ENCODE measurements at places on chromosomes 12 and 14. TPM values are rescaled to one million over a fixed set of nuclear protein-coding genes. Genes with fewer than 3 reads are reported as not detected.
A peak's percentile ranks its signal among the peaks of the same experiment; 100 is the strongest.

The CABP1 gene
- total RNA-seq: 2.3 TPM

The CD27 gene
- 0.64 TPM for total RNA-seq

The ERBB3 gene
- 119 TPM for total RNA-seq

The INHBC gene
- not detected for total RNA-seq

The FOXN4 gene
- total RNA-seq: not detected

The LTBR gene
- total RNA-seq: 90.1 TPM

The GLIPR1L2 gene
- total RNA-seq: 2.3 TPM

The CSAD gene
- 74.1 TPM for total RNA-seq

The SYNDIG1L gene
- total RNA-seq: 0.33 TPM

DNA sequence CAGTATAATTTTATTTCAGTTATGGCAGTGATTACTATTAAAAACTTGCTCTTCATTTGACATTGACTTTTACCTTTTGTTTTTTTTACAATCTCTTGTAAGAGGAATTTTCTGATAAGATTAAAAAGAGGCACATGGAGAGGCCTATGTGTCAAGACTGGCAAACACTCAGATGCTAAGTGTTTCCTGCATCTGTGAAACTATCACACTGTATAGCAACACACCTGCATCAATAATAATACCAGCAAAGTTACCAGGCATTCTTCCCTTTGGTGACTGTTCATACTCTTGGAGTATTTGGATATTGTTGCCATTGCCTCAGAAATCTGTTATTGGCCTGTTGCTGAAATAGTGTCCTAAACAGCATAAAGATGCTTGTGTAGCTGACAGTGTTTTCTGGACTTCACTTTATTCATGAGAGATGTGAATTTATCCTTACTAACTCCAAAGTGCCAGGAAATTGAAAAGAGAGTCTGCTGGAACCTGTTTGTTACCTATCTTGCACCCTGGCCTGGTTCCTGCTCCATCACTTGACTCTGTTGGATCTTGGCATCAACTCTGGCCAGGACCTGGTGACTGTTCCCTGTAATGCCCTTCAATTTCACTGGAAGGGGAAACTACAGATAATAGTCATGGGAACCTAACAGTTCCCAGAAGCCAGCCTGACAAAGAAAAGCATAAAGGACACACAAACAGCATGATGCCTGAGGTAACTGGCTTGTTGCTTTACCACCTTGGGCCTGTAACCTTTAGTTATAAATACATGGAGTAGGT lies 19.8 kb downstream of the SLC16A7 start:
- DNase-seq: no peak

DNA sequence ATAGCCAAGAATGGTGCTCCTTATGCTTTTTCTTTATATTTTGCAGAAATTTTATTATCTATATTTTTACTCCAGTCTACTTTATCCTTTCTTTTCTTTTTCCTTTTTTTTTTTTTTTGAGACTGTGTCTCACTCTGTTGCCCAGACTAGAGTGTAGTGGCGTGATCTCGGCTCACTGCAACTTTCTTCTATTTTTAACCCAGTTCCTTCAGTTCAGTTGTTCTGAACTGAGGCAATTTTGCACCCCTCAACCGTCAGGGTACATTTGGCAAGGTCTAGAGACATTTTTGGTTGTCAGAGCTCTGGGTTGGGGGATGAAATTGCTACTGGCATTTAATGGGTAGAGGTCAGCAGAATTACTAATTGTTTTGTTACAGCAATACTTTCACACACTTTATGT lies 75.7 kb downstream of the DIP2B start:
- no peak for DNase-seq

- DNase-seq: peak; percentile 37
These were observed 25.9 kb upstream of the CRIP2 start for GRCh38 chr14:105448706-105449111.

DNA sequence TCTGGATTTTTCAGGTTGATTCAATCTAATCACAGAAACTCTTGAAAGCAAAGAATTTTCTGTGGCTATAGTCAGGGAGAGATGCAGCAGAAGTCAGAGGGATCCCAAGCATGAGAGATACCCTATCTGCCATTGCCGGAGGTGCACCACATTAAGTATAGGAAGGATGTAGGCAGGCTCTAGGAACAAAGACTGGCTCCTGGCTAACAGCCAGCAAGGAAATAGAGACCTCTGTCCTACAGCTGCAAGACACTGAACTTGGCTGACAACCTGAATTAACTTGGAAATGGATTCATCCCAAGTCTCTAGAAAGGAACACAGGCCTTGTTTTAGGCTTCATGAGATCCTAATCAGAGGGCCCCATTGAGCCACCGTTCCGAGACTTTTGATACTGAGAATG lies 364.9 kb upstream of the FLRT2 start:
- DNase-seq: no peak

GRCh38 chr12:44847888-44848702 lies 28.0 kb downstream of the NELL2 start:
- DNase-seq: no peak

DNA sequence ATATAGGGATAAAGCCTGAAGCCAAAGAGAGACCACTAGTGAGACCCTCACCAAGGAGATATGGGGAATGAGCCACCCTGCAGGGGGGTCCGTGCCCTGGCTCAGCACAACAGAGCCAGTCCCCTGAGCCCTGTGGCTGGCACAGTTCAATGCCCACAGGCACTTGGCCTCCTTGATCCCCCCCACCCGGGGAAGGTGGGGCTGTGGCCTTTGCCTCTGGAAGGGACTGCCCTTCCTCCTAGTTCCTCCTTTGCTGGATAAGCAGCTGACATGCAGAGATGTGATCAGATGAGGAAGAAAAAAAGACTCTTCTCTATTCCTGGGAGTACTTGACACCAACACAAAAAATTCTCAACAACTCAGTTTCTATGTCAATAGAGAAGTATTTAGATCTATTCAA lies 19.9 kb downstream of the TTC7B start:
- DNase-seq: no peak

- no peak for DNase-seq
These were observed 440 bp upstream of the ISM2 start for GRCh38 chr14:77498984-77499527.

GRCh38 chr12:132436791-132437251 lies 53.1 kb upstream of the FBRSL1 start:
- no peak for DNase-seq

DNA sequence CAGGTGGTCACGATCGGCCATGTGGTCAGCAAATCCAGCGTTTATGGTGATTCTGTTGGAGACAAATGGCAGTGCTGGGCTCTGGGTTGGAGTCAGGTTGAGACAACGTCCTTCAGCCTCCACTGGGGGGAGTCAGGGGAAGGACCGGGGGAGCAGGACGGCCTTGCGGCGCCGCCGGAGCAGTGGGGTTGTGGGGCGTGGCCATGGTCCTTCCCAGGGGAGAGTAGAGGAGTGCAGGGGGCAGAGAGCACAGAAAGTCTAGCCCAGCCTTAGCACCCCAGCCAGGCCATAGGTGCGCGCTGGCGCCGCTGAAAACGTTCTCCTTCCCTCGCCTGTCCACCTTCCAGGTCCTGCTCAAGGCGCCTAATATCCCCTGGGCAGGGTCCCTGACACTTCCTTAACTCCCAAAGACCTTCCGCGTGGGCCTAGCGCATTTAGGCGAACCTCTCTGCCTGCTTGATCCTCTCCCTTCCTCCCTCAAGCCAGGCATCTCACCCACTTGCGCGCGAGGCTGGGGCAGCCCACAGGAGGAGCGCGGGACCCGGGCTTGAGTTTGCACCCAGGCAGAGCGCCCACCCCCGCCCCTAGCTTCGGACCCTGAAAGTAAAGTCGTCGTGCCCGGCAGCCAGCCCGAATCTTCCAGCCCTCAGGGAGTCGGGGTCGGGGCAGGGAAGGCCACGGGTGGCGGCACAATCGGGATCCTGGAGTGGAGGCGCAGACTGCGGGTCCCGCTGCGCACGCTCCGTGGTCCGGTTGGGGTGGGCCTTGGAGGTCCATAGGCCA lies 3.1 kb upstream of the KIF26A start:
- DNase-seq: no peak

DNA sequence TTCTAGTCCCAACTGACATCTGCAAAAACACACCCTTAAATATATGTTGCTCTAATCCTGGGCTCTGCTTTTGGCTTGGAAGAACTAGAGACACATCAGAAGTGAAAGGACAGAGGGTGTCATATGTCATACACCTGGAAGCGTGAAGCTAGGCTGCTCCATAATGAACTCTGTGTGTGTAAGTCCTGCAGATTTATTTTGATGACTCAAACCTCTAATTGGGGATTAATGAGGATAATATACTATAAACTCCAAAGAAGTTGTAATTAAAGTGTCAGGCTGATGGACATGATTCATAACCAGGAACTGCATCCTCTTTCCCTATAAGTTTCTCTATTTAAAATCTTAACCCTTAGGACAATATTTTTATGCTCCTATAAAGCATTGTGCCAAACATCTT lies 4.4 kb upstream of the KCNK10 start:
- DNase-seq: no peak

- DNase-seq: no peak
These were observed at the start of gene NCOR2 for GRCh38 chr12:124566997-124567672. NCOR2 (minus strand) TSS chr12:124567612; CDS start chr12:124495251, 72,361 bp downstream.

DNA sequence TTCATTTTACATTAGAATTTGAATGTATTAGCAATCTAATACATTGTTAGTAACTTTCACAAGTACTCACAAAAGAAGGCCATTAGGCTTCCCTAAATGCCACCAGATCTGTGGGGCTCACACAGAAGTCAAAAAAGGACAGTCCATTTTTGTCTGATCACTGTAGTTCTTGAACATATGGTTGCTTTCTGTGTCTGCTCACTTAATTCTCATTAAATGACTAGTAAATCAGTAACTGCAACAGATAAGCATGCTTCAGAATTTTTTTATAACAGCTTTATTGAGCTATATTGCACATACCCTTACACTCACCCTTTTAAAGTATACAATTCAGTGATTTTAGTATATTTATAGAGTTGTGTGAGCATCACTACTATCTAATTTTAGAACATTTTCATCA lies 71.4 kb downstream of the DENND5B start:
- no peak for DNase-seq

DNA sequence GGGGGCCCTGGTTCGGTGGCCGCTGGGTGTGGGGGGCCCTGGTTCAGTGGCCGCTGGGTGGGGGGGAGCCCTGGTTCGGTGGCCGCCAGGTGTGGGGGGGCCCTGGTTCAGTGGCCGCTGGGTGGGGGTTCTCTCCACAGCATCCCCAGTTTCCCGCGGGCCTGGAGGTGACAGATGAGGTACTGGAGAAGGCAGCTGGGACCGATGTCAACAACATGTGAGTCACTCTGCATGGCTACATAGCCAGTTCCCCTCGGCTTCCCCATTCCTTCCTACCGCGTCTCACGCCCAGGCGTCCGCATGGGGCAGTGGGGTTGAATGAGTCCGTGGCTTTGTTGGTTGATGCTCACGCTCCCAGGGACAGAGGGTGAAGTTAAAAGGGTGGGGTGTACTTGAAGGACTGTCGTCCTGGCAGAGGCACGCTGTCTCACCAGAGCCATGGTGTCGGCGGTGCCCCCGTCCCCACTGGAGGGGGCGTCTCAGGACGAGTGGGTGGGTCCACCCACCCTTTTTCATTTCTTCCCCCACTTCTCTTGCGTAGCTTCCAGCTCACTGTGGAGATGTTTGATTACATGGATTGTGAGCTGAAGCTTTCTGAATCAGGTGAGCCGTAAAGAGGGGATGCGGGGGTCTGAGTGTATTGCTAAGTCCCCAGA lies 15.6 kb downstream of the HIP1R start:
- DNase-seq: no peak

DNA sequence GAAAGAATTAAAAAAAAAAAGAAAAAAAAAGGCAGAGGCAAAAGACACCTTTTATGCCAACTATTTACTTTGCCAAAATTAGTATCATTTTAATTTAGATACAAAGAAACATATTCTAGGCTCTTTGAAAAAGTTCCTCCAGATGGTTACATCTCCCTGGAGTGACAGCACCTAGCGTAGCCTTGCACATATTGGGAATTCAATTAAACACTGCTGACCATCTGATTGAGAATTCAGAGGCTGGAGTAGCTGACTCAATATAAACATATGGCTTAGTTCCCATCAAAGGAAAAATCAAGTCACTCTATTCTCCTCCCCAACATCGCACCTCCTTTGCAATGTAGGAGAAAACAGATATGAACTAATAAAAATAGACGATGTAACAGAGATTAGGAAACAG lies 36.4 kb downstream of the ANKS1B start:
- DNase-seq: no peak

DNA sequence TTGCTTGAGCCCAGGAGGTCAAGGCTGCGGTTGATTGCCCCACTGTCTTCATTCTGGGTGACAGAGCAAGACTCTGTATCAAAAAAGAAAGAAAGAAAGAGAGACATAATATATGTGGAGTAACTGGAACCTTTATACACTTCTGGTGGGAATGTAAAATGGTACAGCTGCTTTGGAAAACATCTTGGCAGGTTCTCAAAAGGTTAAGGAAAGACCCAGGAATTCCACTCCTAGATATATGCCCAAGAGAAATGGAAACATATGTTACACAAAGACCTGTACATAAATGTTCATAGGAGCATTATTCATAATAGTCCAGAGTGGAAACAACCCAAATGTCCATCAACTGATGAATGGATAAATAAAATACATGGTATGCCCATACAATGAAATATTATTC lies 7.2 kb downstream of the RBMS2 start:
- DNase-seq: no peak
